ENCODE measurements at places on chromosomes 6 and 20.

DNA sequence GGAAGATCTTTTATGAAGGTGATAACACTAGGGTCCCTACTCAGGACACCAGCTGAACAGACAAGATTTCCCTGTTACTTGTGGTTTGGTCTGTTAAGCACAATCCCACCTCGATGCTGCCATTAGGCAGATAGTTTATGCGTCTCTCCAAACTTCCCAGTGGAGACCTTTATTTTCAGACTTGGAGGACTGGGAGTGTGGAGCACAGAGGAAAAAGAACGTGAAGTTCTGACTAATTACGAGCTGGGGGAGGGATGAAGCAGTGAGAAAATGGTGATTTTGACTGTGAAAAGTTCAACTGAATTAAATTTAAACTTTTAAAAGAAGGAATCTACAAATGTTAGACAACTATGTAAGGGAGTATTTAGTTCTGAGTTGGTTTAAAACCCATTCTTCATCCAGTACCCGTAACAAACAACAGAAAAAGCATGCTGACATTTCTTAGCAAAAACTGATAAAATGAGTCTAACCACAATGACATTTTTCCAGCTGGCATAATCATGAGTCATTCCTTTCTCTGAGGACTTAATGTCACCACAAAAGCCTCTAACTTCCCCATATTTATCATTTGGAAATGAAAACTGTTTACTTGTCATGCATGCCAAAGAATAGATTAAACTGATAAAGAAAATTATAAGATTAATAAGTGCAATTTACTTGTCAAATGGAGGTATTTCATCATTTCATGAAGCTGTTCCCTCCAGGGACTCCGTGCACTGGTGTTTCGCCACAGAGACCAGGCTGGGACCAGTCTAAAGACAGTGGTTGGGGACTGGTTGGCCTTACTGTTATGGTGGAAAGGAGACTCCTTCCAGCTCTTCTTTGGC is 113.3 kb upstream of the SSTR4 start:
- no peak for DNase-seq

DNA sequence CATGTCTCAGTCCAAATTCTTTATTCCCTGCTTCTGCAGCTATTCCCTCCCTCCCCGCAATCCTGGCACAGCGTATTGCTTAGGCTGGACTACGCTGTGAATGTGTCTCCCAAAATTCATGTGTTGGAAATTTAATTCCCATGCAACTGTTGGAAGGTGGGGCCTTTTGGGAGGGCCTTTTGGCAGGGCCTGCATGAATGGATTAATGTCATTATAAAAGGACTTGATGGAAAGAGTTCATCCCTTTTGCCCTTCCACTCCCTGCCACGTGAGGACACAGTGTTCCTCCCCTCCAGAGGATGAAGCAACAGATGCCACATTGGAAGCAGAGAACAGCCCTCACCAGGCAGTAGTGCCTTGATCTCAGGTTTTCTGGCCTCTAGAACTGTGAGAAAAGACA is 20.4 kb upstream of the NOTCH4 start:
- no peak for DNase-seq

GRCh38 chr6:119340796-119341487 is 8.6 kb downstream of the MAN1A1 start:
- DNase-seq: no peak

DNA sequence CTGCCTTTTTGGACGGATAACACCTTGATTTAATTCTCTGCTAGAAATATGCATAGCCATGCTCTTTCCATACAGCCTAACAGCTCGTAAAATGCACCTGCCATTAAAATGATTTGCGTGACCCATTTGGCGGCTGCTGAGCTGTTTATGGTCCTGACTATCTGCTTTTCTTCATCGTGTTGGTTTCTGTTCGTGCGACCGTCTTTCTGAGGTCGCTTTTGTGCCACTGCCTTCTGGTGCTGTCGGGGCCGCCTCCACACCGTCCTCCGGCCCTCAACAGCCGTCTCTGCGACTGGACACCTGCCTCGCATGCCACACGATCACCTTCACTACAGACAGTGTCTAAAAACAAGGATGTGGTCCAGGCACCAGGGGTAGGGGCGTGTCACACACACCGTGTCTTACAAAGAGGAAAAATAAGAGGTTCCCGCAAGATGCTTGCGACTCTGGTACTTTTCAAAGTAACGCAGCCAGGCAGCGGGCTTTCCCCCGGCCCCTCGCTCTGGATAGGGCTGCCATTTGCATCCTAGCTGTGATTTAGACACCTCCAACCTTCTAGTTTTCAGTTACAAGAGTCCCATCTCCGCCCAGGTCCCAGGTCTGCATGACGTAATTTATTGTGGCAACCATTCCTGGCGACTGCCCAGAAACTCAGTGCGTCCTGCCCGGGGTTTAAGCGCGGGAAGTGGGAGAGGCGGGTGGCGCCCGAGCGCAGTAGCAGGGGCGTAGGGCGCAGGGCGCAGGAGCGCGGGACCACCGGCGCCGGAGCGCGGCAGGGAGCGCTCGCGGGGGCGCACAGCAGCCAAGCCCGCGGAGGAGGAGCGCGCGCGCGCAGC is at the start of gene STMND1:
TSS of gene STMND1 (plus strand) at position 629 of the 836 bp plus-strand sequence. CDS start 208 bp downstream, outside the sequence.
- DNase-seq: peak; percentile 62

GRCh38 chr6:109768485-109768884 is 77.4 kb downstream of the FIG4 start:
- no peak for DNase-seq

GRCh38 chr20:40313730-40314129 is 375.3 kb downstream of the MAFB start:
- DNase-seq: no peak

- DNase-seq: peak; percentile 29
These were observed 60.8 kb upstream of the CARMIL1 start for GRCh38 chr6:25218346-25218745.
